Stimulated activated CD4-positive, alpha-beta T cell treated with anti-CD3 and anti-CD28 coated beads, TNF-alpha, amount 100 ng/mL, for 1 hour (primary cell): ENCODE measurements at places on chromosomes 7 and 10.

DNA sequence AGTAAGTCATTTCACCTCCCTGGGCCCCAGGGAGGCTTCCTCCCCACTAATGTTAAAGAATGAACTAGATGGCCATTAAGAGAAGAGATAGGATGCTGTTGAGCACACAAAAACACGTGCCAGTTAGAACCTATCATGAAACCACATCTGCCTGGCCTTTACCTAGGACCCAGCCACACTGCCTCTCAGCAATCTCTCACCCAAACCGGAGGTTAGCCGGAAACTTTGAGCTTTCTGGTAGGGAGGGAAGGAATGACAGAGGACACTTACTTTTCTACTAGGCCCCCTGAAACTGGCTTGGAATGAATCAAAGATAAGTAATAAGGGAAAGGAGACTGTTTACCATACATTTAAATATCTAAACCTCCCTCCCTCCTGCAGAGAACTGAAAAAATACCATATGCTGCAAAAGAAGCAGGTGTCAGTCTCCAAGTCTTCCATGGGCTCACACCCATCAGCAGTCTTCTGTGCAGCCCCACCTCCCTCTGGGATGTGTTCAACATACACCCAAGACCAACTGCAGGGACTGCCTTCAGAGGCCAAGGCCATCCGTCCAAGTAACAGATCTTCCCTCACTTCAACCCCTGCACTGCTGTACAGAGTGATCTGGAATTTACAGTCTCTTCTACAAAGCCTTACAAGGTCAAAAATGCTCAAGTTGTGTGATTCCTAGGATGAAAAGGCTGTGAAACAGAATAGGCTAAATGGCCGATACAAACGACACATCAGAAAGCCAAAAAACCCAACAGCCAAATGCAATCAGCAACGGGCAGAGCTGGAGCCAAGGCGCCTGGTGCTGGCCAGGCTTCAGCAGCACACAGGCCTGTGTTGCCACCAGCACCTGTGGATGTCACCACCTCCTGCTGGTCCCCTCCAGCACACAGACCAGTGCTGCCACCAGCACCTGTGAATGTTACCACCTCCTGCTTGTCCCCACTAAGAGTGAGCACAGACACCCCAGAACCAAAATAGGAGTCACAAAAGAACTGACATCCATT lies 42.4 kb downstream of the SORBS1 start:
- DNase-seq, result no peak

DNA sequence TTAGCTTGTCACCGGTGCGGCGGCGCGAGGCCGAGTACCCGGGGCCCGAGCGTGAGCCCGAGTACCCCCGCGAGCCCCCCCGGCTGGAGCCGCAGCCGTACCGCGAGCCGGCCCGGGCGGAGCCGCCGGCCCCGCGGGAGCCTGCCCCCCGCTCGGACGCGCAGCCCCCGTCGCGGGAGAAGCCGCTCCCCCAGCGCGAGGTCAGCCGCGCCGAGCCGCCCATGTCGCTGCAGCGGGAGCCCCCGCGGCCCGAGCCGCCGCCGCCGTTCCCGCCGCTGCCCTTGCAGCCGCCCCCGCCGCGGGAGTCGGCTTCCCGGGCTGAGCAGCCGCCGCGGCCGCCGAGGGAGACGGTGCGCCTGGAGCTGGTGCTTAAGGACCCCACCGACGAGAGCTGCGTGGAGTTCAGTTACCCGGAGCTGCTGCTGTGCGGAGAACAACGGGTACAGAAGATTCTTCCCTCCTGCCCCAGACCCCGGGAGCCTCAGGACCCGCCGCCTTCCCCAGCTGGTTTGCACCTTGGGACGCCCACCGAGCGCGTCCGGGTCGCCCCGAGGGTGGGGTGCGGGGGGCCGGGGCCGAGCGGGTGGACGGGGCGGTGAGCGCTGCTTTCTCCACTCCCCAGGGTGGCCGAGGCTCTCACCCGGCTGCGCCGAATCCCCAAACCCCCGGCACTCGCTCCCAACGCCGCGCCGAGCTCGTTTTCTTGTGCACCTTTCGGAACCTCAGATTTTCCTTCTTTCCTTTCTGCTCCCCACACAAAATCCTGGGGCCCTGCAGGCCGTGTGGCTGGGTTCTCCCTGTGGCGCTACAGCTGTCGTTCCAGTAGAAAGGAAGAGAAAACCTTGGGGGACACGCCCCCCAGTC lies 708 bp downstream of the UBN2 start:
- DNase-seq, result no peak

DNA sequence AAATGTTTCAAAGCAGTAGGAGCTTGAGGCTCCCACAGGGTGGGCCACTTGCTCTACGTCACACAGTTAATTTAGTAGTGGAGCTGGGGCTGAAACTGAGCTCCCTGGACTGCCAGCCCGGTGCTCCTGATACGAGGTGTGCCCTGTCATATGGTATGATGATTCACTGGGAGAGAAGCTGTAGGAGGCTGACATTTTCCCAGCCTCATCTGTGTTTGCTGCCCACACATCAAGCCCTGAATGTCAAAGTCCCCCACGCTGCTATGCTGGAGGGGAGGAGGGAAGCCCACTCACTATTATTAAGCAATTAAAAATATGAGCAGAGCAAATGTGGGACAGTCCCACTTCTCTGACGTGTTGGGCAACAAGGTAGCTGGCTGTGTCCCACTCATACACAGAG lies 81.2 kb upstream of the SORCS3 start:
- no peak for DNase-seq

GRCh38 chr10:79130255-79130654 lies 61.5 kb downstream of the ZMIZ1 start:
- DNase-seq, result no peak

DNA sequence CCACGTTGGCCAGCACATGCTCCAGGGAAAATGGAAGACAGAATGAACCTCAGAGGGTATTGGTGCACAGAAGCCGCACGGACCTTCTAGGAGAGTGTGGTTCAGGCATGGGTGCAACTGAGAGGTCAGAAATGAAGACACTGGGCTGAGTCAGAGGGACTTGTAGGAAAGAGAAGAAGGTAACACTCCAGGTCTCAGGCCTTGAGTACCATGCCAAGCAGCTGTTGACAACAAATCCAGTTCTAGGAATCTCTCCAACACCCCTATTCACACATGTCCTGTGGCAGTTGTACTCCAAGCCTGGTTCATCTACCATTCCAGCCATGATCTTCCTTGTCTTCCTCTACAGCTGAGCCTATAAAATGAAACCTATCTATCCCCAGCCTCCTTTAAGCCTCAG lies 251.6 kb downstream of the USP6NL start:
- no peak for DNase-seq

- no peak for DNase-seq
Measured at GRCh38 chr10:9613338-9614075, 1404.2 kb upstream of the CELF2 start.

DNA sequence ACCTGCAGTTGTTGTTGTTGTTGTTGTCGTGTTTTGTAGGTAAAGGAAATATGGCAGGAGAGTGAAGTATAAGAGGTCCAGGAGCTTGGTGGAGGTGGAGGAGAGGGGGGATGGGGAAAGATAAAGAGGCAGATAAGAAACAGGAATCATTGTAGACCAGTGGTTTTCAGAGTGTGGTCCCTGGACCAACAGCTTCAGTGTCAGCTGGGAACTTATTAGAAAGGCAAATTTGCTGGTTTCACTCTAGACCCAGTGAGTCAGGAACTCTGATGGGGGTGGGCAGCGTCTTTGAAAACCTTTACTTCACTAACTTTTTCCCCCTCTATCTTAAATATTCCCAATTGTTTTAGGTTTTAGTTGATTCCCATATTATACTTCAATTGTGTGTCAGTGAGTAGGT lies 241.5 kb downstream of the AUTS2 start:
- DNase-seq, result no peak

- no peak for DNase-seq
Measured at GRCh38 chr7:158606671-158607424, 19.2 kb upstream of the PTPRN2 start.

DNA sequence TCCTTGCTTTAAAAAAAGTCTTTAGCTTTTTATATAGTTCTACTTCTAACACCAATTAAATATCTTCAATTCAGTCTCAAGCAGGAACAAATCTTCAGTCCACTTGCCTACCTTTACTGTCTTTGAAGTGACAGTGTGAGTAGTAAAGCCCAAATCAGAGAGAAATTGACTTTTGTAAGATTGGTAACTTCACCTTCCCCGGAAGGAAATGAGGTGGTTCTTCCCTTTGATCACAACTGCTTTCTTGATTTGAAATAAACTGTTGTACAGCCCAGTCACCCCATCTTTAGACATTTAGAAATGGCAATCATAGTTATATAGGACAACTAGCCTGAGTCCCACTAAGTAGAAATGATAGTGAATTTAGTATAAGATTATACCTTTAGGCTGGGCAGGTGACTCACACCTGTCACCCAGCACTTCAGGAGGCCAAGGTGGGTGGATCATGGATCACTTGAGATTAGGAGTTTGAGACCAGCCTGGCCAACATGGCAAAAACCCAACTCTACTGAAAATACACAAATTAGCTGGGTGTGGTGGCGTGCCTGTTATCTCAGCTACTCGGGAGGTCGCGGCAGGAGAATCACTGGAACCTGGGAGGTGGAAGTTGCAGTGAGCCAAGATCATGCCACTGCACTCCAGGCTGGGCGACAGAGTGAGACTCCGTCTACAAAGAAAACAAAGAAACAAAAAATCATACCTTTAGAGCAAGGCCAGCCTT lies 4.7 kb downstream of the FAS start:
- DNase-seq, result no peak

DNA sequence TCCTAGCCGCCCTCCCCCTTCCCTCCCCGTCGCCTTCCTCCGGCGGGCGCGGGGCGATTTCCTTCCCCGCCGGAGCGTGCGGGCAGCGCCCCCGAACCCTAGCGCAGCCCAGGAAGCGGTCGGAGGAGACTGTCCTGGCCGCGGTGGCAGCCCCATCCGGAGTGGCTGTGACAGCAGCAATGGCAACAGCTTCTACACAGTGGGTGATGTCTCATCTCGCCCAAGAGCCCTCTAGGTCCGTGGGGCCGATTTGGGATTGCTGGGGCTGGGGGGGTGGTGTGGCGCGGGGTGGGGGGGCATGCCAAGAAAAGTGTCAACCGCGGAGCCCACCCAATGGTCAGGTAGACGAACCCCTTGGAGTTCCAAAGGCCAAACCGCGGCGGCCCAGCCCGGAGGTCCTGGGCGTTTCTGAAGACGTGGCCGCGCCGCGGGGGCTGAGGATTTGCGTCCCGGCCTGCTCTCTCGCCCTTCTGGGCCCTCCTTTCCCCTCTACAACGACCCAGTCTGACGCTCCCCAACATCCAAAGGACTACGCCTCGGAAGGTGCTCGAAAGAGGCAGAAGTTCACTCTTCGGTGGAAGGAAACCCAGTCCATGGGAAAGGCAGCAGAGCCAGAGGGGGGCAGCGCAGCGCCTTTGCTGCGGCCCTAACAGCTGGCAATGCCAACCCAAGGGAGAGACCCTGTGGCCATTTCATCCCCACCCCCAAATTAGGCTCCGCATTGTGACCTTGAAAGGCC lies 603 bp upstream of the TWIST1 start:
- DNase-seq, result no peak

DNA sequence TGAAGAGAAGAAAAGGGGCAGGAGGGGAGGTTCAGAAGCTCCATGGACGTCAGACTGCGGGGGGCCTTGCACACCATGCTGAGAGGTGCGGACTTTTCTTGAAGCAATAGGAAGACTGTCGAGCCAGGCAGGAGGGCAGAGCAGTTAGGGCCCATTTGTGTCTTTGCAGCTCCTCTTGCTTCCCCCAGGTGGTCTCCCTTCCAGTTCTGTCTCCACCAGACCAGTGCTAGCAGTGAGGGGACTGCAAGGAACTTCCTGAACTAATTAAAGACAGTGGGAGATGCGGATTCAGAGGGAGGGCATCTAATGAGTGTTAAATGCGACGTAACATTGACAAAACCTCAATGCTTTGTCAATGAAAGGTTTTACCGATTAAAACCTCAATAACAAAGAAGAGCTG lies 225.4 kb downstream of the USP6NL start:
- DNase-seq, result no peak

- DNase-seq, result no peak
Measured at GRCh38 chr10:104117839-104118323, 4.1 kb upstream of the SFR1 start.

DNA sequence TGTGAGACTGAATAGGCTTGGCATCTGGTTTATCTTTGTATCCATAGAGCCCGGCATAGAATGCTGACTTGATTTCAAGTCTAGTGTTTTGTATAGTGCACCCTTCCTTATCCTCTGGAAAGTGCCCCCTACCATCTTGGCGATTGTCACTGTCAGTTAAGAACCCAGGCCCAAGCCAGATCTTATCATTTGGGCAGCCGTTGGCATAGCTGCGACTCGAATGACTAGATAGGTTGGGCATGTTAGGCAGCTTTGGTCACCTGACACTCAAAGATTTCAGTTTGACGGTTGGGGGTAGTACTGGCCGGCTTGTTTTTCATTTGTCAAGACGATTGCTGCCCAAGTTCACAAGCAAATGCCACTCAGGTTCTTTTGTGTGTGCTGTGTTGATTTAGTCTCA lies 6.6 kb downstream of the NIPSNAP2 start:
- no peak for DNase-seq

- DNase-seq, result no peak
Measured at GRCh38 chr7:100544967-100545359, 6.0 kb downstream of the AGFG2 start.

GRCh38 chr7:139389091-139389490 lies 29.4 kb downstream of the LUC7L2 start:
- no peak for DNase-seq

DNA sequence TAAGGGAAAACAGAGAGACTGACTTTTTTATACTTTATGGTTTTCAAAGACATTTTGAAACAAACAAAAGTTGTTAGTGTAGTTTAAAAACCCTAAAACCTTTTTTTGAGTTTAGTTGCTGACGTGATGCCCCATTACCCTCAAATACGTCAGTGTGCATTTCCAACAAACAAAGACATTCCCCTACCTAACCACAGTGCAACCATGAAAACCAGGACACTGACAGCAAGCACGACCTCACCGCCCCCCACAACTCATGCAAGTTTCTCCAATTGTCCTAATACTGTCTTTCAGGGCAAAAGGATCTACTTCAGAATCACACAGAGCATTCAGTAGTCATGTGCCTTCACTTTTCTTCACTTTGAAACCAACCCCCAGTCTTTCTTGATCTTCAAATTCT lies 75.0 kb downstream of the WNT2 start:
- no peak for DNase-seq

- no peak for DNase-seq
Measured at GRCh38 chr10:63627881-63628296, 106.7 kb downstream of the REEP3 start.

GRCh38 chr10:71008150-71008549 lies 119.8 kb upstream of the PCBD1 start:
- no peak for DNase-seq

- no peak for DNase-seq
Measured at GRCh38 chr7:78220754-78221153, 422.2 kb downstream of the PHTF2 start.
